ENCODE measurements at places on chromosomes 5 and 9. TPM values are rescaled to one million over a fixed set of nuclear protein-coding genes. Genes with fewer than 3 reads are reported as not detected.

- DNase-seq = peak; percentile 37
Measured at GRCh38 chr5:30539004-30539634, 654.4 kb upstream of the CDH6 start.

- no peak for DNase-seq
Measured at GRCh38 chr5:113187906-113188305, 211.3 kb downstream of the DCP2 start.

- DNase-seq = no peak
Measured at GRCh38 chr5:151224372-151224771, 480 bp upstream of the CCDC69 start.

DNA sequence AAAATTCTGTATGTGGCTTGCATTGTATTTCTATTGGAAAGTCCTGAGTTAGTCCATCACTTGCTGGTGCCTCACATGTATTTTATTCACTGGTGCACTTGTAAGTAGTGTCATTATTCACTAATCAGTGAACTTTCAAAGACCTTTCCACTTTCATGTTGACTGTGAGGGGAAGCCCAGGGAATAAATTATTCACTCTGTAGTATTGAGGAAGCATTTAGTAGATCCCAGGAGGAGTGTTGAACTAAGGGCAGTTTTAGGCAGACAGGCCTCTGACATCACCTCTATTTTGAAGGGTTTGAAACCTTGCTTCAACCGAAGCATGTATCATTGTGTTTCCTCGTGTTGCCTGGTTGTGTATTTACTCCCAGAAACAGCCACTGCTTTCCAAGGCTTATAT lies 705.4 kb upstream of the RIOK2 start:
- no peak for DNase-seq

N4BP3 gene
- 2.7 TPM for polyA plus RNA-seq

- no peak for DNase-seq
Measured at GRCh38 chr5:172096207-172096940, 89.9 kb upstream of the FBXW11 start.

EXD3 gene
- polyA plus RNA-seq = 6.8 TPM

All from foreskin keratinocyte (primary cell).